ENCODE measurements at places on chromosomes 7 and 10.

- no peak for DNase-seq
Observed at GRCh38 chr7:36404639-36405408, 15.2 kb downstream of the ANLN start.

GRCh38 chr7:157596471-157596870 is 259.7 kb downstream of the DNAJB6 start:
- no peak for DNase-seq

- DNase-seq = no peak
Observed at GRCh38 chr7:48251766-48252165, 80.5 kb downstream of the ABCA13 start.

GRCh38 chr7:112383671-112384417 is 66.4 kb upstream of the IFRD1 start:
- no peak for DNase-seq

DNA sequence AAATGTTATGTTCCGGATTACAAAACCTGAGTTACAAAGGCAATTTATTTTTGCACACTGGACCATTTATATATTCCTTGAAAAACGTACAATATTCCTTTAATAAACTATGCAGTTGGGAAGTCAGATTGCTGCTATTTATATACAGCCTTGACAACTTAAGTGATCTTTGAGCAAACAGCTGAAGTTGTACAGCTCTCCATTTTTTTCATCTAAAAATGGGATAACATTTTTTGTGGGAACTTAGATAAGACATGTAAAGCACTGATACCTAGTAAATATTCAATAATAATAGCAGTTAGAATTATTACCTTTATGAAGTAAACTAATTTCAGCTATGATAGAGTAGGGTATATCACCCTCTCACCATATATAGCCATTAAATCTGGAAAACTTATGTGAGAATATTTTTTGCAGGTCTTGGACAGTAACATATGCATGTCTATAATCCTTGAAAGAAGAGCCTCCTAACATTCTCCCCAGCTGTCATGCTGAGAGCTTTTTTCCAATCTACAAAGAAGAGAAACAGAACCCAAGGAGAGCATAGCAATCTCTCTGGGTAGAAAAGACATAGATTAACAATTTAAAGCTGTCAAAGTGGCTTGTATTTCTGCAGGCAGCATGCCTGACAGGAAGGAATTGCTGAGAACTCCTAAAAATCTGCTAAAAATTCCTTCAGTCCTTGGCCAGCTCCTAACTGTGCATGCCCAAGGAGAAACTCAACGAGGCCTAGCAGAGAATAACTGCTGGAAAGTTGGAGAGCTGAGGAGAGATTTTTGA is 326.0 kb downstream of the CRPPA start:
- DNase-seq = no peak

DNA sequence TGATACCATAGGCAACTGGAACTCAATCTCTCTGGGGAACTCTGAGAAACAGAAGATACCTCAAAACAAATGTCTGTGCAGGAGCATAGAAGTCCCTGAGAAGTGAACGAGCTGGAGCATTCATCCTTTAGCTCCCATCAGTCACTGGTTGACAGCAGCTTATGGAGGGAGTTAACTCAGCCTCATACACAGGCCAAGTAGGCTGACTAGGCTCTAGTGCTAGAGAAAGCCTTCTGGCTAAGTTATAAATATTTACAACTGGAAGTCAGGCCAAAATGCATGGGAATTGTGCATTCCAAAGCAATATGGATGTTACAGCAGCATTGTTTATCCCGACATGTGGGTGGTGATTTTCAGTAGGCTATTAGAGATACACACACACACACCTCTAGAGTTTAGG is 66.5 kb downstream of the ANK3 start:
- no peak for DNase-seq

- no peak for DNase-seq
Observed at GRCh38 chr7:91039033-91039432, 225.2 kb upstream of the FZD1 start.

GRCh38 chr7:2037301-2037807 is 195.4 kb downstream of the MAD1L1 start:
- DNase-seq = peak; percentile 20

DNA sequence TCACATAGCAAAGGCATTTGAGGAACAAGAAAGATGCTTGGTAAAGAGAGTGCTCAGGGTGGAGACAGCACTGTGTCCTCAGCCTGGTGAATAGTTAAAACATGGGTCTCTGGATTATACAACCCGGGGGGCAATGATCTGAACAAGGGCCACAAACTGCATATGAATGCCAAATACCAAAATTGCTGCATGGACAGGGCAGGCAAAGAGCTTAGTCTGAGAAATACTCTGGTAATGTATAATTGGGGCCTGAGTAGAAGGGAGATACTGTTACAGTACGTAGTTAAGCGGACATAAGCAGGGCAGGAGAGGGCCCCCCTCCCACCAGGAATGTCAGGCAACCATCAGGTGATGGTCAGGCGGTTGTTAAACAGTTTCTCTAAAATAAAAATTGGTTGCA is 99.3 kb upstream of the CDK1 start:
- DNase-seq = no peak

GRCh38 chr7:148334441-148334956 is 256.1 kb upstream of the C7orf33 start:
- no peak for DNase-seq

DNA sequence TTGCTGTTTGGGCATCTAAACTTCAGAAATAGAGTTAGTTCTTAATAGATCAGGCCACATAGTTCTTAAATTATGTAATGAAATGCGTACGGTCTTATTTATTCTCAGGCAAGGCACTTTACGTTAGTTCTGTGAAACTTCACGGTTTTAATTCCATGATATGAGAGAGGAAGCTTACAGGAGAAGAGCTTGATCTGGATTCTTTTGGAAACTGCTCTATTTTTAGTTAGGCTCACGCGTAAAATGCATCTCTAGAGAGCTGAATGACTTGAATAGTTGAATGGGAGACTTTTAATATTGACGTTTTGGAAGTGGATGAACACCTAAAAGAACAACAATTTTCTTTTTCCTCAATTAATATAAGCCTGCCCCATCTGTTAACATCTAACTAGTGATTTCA is 71.1 kb downstream of the PRKG1 start:
- DNase-seq = no peak

DNA sequence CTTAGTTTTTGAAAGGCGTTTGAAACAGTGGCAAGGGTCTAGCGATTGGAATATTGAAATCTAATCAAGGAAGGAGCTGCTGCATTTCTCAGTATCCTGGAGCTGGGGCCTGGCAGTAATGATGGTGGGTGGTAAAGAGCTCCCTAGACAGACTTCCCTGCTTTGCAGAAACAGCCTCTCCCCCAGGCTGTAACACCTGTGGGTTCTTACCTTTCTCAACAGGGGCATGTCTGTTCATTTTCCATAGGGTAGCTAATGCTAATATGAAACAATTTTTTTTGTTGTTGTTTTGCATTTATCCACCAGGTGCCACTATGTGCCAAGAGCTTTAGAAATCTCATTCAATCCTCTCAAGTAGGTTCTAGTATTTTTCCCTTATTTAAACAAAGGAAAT is 345.5 kb downstream of the REEP3 start:
- no peak for DNase-seq

- DNase-seq = no peak
Observed at GRCh38 chr7:50353894-50354595, 49.5 kb downstream of the IKZF1 start.

DNA sequence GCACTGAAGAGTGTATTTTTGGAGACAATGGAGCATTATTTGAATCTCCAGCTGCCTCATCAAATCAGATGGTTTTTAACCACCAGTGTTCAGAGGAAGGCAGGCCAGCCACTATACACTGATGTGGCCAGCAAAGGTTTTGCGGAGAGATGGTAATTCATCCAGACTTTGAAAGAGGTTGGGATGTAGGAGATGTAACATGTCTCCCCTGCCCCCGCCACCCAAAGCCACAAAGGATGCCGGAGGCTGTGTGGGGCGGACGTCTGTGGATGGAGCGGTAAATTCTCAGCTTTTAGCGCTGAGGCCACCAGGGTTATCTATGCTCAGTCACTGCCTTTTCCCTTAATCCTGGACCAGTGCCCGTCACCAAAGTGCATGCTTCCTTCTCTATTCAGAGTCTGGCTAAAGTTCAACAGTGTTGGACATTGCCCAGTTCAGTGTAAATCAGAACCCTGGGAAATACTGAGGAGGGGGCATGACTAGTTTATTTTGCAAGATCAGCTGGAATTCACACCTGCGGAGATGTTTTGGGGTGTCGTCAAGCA is 3.7 kb upstream of the TRIP6 start:
- no peak for DNase-seq

GRCh38 chr10:122828716-122829255 is 16.9 kb downstream of the CUZD1 start:
- no peak for DNase-seq

DNA sequence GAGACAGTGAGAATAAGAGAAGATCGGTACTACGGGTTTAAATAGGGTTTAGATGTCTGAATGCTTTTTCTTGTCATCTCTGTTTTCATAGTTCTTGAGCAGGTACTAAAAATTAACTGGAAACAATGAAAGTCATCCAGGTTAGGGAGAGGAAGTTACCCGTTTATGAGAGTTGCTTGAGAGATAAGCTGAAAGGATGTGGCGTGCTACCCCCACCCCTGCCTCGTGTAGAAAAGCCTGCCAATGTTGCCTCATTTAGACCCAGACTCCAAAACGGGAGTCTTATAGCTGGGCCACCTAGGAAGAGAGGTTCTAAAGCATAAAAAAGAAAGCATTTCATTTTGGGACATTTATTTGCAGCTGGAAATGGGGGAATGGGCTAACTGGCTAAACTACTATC is 10.2 kb downstream of the AKR1C4 start:
- DNase-seq = no peak

DNA sequence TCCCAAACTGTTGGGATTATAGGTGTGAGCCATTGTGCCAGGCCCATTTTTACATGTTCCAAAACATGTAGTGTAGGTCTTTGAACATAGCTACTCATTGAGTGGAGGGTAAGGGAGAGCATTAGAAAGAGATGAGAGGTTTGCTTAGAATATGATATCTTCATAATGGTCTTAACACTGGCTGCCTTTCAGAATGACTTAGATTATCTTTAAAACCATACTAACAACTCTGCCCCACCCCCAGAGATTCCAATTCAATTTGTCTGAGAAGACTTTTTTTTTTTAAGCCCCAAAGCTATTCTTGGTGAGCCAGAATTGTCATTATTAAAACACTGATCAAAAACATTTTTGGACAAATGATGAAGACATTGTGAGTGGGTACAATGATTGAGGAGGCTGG is 168.9 kb downstream of the PHTF2 start:
- DNase-seq = no peak

GRCh38 chr10:111093741-111094380 is 17.0 kb downstream of the ADRA2A start:
- no peak for DNase-seq

DNA sequence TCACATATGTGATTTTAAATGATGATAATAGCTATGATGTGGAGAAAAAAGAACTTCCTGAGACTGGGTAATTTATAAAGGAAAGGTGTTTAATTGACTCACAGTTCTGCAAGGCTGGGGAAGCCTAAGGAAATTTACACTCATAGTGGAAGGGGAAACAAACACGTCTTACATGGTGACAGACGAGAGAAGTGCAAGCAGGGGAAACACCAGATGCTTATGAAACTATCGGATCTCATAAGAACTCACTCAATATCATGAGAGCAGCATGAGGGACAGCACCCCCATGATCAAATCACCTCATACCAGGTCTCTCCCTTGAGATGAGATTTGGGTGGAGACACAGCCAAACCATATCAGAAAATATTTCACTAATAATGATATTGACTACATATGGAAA is 4.1 kb upstream of the LIPN start:
- DNase-seq = no peak

DNA sequence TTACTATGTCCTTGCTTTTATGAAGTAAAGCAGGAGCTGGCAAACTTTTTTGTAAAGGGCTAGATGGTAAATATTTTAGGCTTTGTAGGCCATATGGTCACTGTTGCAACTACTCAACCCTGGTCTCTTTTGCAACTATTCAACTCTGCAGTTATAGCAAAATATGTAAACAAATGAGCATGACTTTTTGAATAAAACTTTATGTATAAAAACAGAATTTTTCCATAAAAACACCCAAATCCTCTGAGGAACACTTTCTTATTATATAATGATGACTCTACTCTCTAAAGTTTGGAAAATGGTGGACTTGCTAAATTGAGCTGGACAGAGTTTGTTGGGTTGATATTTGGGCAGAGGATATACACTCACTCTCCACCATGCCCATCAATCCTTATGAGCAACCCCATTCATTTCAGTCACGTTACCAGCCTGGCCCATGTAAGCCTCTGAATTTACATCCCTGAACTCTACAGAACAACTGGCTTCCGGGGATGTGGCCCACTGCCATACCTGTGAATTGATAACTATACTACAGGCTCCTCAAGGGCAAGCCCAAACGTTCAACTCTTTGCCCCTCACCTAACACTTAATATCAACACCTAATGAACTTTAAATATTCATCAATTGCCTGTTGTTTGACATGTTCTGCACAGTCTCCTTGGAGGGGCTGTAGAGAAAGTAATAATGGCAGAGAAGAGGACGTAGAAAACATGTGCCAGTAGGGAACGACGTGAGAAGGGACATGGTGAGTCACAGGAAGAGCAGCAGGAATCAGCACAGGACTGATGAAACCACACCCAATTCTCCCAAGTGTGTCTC is 37.6 kb downstream of the SGMS1 start:
- DNase-seq = no peak

DNA sequence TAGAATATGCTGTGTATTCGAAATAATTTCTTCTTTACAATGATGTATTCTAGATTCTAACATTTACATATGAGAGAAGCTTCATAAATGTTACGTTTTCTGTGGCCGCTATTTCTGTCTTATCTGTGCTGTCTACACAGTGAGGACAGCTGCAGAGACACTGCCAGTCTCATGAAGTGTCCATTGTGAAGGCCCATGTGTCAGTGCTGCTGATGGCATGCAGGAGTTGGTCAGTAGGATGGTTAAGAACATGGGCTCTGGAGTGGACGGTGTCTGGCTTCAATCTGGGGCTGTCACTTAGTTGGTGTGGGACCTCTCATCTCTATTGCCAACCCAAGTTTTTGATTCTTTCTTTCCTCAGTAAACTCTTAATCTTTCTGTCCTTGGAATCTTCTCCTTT is 137.3 kb downstream of the SDK1 start:
- no peak for DNase-seq

DNA sequence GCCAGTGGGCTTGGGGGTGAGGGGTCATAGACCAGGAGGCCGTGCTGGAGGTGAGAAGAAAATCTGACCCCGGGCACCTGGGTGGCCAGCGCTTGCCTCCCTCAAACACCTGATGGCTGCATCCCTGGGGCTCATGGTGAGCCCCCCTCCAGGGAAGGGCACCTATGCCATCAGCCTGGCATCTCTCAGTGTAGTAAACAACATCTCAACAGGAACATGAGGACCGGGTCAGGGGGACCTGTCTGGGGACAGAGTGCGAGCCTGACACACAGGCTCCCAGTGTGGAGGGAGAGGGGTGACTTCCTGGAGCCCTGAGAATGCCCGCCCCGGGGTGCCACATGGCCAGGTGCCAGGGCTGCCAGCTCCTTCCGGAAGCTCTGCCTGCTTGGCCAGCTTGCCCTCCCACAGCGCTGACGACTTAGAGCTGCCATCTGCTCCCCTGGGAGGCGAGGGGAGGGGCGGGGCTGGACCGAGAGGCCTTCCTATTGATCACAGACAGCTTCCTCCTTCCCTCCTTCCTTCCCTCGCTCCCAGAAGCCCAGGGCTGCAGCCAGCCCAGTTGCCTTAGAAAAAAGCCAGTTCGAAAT is 12.3 kb downstream of the STX1A start:
- DNase-seq = no peak

GRCh38 chr10:77404810-77405209 is 232.8 kb downstream of the KCNMA1 start:
- no peak for DNase-seq
